ENCODE measurements at places on chromosomes 2 and 18.
A peak's percentile ranks its signal among the peaks of the same experiment; 100 is the strongest.

- DNase-seq = peak; percentile 23
Observed at GRCh38 chr2:174485788-174486562, 854 bp downstream of the GPR155 start.

DNA sequence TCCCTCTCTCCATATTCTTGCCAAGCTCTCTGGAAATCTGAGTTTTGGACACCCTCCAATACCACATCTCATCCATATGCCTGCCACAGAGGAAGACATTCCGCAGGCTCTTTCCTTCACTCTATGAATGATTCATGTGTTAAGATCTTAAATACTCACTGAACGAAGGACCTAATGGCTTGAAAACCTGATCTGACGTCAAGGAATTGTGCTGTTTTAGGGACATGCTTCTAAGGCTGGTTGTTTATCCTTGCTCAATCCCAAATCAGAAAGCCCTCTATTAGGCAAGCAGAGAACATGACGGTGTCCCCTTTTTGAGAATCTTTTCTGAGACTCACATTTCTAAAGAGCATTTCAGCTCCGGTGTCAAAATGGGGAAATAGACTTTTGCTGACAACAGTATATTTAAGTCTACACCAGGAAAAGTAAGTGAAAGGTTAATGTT lies 83.7 kb upstream of the GALNT5 start:
- no peak for DNase-seq

DNA sequence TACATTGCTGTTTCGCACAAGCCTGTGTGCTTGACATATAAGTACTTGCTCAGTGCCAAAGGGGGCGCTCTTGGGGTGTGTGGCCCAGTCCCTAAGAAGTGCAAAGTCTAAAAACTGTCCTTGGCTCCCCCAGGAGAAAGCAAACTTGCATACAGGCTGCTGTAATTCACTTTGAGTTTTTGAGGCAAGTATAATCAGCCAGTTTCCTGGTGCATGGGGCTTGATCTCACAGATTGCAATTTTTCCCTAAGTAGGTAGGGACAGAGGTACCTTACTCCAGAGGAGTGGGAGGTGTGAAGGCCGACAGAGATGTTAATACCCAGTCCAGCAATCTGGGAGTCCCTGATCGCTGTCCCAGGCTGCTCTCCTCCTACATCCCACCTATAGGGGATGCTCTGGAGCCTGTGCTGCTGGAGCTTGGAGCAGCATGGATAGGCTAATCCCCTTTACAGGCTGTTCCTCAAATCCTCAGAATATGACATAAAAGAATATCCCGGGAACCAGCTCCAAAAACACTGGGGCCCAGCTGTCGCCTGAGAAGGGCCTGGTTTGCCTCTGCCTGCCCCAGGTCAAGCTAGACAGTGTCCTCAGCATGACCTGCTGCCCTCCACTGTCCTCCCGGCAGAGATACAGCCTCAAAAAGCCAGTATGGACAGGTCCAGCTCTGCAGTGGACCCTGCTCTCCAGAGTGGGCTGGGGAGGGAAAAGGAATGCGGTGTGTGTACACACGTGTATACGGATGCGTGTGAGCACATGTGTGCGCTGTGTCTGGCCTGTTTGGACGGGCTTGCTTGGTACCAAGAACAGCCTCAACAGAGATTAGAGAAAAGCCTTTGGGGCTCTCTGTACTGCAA lies 136.5 kb upstream of the HAAO start:
- no peak for DNase-seq

- no peak for DNase-seq
Observed at GRCh38 chr2:232476045-232476444, 11.6 kb downstream of the ECEL1 start.

DNA sequence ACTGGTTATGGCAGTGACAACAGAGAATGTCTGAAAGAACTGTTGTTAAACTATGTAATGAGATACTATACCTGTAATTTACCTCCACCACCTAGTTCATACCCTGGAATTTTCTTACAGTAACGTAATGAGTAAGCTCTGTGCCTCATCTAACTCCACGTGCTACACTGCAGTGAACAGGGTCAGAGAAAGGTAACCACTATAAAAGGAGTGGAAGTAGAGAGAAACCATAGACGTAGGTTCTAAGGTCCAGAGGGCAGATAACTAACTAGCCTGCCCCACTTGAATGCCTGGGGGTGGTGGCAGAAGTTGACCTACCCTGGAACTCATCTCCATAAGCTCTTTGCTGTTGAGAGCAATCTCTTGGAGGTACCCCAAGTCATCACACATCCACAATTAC lies 32.0 kb upstream of the B4GALT6 start:
- DNase-seq = no peak

DNA sequence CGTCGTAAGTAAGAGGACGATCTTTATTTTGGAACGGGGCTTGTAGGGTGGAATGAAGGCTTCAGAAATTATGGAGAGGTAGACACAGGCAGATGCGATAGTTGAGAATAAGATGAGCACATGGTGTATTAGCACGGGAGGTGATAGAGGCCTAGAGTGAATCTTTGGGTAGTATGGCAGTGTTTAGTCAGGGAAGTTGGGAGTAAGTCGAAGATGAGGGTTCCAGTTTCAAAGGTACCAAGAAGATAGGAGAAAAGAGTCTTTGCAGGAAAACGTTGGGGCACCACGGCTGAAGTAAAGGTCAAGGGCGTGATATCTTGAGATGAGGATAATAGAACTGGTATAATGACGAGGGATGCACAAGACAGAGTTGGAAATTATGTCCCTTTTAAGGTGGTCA lies 654 bp downstream of the PIK3C3 start:
- DNase-seq = no peak

- DNase-seq = no peak
Observed at GRCh38 chr2:122988395-122989221, 1036.5 kb upstream of the CNTNAP5 start.

DNA sequence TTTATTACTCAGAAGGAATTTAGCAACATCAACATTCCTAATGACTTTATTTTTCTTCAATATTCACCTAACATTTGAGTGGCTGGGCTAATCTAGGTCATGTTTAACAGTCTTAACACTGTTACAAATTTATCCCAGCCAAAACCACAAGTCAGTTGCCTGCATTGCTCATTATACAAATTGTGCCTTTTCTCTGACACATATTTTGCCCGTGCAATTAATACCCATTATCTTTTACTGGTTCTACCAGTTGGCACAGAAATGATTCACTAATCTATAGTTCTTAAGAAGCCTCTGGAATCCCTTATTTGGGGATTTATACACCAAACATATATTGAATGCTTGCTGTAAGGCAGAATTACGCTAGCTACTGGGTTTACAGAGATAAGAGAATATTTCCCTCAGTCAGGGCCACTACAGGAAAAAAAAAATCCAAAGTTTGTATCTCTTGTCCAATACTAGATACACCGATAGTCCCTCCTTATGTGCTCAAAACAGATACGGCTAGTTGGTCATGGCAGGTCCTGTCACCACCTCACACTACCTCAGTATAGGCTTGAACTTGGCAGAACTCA lies 46.3 kb downstream of the ZCCHC2 start:
- DNase-seq = no peak

DNA sequence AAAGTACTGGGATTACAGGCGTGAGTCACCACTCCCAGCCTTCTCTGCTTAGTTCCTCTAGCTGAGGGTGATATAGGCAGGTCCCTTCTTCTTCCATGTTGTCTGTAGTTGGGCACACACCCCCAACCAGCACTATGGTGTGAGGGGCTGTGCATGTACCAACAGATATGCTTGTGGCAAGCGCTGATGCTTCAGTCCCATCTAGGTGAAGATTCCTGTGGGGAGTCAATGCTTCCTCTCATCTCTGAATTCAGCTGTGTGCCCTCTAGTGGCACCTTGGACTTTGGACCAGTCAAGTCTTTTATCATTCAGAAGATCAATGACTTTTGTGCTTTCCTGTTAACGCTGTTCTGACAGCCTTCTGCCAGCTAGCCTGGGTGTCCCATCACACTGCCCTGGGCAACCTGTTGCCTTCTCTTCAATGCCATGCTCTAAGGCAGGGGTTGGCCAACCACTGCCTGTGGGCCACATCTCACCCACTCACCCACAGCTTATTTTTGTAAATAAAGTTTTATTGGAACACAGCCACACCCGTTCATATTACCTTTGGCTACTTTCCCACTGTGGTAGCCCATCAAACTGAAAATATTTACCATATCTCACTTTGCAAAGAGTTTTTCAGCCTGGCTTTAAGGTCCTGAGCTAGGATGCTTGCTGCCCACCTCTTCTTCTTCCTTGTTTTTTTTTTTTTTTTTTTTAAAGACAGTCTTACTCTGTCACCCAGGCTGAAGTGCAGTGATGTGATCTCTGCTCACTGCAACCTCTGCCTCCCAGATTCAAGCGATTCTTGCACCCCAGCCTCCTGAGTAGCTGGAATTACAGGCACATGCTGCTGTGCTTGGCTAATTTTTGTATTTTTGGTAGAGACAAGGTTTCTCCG lies 51.0 kb downstream of the NPAS2 start:
- no peak for DNase-seq

DNA sequence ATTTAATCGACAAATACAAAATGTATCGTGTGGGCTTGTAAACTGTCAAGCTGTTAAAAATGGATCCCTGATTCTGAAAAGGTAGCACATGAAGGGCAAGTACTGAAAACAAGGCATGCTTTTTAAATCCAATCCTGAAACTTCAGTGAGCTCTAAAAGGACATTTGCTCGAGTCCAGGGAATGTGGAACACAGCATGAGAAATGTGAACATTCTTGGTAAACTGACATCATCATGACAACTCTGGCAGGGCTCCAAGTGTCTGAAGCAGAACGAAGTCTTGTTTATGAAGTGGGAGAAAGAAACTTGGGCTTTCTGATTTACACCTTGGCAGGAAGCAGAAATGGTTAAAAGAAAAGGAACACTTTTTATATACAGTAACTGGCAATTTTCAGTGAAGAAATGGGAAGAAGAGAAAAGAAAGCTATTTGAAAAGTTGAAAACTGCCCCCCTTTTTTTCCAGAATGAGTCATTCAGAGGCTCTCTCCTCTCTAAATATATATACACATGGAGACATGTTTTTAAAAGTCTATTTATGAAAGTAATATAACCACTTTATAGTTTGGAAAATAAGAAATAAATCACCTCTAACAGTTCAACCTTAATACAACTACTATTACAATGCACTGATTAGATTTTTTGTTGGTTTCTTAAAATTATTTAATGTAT lies 120.8 kb downstream of the GAREM1 start:
- no peak for DNase-seq

GRCh38 chr18:79208906-79209305 lies 139.7 kb downstream of the ATP9B start:
- no peak for DNase-seq

GRCh38 chr2:232483923-232484627 lies 3.6 kb downstream of the ECEL1 start:
- no peak for DNase-seq

DNA sequence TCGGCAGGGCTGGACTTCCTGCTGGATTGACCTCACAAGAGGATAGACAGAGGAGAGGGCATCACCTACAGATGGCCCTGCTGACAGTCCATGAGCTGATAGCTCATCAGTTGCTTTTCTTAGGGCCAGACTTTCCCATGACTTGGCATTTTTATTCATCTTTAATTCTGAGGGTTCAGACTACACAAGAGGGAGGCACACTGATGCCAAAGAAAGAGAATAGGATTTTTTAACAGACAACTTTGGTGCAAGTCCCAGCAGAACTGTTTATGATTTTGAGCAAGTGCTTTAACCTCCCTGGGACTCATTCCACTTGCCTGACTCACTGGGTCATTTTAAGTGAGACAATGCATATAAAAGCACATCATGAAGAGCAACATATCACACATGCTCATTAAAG lies 299.2 kb downstream of the INSIG2 start:
- no peak for DNase-seq

GRCh38 chr18:6732952-6733351 lies 3.4 kb downstream of the ARHGAP28 start:
- DNase-seq = no peak

DNA sequence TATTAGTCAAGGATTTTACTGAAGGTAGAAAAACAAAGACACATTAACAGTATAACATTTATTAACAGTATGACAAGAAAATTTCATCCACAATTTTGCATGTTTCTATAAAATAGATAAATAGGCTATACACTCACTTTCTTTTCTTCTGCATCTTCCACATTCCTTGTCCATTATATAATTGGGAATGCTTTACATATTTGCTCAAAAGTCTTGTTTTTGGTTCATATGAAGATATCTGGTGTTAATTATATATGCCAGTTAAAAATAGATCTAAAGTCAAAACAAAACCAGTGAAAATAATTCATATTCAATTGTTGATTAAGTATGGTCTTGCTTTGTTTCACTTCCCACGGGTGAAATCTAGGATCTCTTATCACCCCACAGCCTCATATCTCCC lies 53.4 kb downstream of the SERPINB7 start:
- DNase-seq = no peak

DNA sequence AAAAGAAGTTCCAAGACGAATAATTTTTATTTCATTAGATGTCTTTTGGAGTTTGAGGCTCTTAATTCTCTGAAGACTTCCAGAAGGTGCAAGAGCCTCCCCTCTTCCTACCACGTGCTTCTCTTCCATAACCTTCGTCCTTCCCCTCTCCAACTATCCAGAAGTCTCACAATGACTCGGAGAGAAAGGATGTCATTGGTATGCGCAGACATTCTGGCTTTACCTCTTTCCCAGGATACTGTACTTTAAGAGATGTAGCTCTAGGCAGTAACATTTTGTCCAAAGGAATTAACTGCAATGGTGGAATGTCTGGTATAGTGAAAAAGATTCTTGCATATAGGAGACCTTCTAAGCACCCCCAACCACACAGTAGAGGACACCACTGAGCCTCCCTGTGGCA lies 249.0 kb upstream of the OSR1 start:
- no peak for DNase-seq

Measured in CD4-positive, alpha-beta T cell treated with Interleukin-6 at 100 ng/mL for 8 hours (primary cell).